ENCODE measurements at places on chromosomes 3 and 15.

DNA sequence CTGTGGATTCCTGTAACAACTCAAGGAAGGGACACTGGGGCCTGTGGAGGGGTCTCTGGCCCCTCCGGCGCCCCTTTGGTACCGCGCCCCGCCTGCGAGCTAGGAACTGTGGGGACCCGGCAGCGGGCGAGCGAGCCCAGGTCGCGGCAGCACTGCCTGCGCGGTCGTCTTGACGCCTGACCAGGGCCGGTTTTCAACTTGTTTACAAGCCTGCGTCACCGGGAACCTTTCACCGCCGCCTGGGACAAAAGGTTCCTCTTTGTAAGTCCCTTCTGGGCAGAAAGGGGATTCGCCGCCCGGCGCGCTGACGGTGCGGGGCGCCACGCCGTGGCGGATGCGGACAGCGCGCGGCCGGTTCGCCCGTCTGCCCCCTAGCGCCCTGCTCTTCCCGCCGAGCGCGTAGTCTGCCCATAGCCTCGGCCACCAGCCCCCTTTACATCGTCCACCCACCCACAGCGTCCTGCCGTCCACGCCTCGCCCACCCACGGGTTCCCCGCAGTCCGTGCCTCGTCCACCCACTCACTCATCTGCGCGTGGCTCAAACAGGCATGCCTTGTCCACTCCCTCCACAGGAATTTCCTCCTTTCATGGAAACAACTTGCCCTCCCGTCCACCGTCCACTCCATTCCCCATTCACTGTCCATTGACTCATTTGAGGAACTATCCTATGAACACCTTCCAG is 5.5 kb upstream of the CFAP100 start:
- DNase-seq: peak; percentile 11

DNA sequence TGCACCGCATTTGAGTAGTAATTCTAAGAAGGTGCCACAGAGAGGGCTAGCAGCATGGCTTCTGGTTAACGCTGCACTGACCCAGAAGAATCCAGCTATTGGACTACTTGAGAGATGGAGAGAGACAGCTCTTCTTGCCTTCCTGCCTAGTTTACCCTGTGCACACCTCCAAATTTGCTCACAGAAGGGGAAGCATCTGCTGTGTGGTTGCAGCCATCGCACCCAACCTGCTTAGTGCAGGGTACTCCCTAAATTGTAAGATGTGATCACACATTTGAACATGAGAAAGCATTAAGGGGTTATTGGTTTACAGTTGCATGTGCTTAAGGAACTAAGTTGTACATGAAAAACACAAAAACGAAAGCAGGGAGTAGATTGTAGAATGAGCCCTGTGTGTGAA is 122.1 kb downstream of the FOXB1 start:
- no peak for DNase-seq

DNA sequence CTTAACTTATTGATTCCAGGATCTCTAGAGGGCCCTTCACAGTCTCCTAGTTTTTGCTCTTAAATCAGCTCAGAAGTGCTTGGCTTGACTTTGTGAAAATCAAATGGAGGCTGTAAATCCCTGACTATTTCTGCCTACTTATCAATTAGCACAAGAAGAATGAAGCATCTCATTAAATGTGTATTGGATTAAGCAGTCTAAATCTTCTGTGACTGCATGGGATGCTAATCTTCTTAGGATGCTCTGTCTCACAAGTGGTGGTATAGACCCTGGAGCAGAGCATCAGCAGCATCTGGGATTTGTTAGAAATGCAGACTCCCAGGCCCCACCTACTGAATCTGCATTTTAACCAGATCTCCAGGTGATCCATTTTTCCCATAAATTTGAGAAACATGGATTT is 488.7 kb downstream of the AGBL1 start:
- no peak for DNase-seq

DNA sequence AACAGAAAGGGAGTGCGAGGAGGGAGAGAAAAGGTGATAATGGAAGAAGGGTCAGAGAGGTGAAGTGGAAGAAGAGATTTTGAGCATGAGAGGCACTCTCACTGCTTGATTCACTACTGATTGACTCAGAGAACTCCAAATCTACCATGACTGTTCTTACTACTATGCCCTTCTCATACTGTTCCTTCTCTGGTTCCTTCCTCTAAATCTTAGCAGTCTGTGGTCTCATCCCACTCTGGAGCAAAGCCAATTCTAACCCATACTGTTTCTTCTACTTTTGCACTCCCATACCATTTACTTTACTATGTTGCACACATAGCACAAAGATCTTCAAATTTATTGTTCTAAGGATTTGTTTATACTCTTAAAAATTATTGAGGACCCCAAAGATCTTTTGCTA is 100.8 kb downstream of the DTWD1 start:
- no peak for DNase-seq

DNA sequence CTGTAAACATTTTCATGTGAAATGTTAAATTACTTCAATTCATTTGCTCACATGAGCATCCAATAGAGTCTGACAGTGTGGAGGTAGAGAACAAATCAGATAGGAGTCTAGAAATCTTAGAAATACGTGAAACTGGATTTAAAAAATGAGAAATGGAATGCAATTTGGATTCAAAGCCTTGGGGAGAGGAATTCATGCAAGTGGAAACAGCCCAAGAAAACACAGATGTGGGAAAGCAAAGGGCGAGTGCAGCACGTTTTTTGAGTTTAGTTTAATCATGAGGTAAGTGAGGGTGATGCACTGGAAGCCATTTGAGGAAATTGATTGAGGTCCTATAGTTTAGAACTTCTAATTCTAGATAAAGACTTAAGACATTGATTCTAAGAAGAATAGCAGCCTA is 434.7 kb downstream of the C3orf38 start:
- no peak for DNase-seq

GRCh38 chr15:92899601-92899947 is 550 bp upstream of the CHD2 start:
- DNase-seq: no peak

DNA sequence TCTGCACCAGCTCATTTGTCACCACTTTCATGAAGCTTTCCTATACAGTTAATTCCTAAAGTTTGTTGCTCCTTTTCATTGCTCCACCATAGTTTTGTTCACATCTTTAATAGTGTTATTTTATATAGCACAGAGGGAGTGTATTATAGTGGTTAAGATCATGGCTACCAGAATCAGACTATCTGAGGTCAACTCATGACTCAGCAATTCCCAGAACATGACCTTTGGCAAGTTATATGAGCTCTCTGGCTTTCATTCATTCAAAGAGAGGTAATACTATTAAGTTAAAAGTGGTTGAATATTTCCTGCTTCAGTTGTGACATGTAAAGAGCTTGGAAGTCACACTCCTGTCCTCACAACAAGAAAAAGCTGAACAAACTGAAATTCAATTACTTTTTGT is 1073.5 kb downstream of the NAALADL2 start:
- no peak for DNase-seq

- DNase-seq: no peak
These were observed 511.1 kb downstream of the OTOL1 start for GRCh38 chr3:162007722-162008121.

GRCh38 chr3:161838021-161838420 is 341.4 kb downstream of the OTOL1 start:
- DNase-seq: no peak

DNA sequence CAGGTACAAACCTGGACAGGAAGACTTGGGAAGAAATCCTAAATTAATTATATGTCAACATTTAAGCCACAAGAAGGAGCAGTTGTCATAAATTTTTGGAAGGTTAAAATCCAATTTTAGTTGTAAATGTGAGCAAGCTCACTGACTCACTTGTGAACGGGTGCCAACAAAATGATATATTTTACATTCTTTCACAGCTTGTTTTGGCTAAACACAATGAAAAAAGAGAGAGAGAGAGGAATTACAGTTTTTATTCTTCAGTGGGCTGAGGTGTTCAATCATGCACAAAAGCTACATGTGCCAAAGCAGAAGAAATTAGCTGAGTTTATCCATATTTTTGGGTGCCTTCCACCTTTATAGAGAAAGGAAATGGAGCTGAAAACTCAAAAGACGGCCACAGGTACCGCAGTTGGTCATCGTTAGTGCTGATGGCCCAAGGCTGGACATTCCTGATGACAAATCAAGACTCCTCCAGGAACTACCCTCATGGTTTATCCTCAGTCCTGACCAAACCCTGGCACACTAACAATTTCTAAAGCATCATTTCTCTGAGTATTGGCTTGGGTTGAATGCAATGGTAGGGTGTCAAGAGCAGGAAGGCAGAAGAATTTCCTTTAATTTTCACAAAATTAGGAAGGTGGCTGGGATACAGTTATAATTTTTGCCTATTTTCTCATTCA is 37.6 kb upstream of the WNT5A start:
- DNase-seq: peak; percentile 61

DNA sequence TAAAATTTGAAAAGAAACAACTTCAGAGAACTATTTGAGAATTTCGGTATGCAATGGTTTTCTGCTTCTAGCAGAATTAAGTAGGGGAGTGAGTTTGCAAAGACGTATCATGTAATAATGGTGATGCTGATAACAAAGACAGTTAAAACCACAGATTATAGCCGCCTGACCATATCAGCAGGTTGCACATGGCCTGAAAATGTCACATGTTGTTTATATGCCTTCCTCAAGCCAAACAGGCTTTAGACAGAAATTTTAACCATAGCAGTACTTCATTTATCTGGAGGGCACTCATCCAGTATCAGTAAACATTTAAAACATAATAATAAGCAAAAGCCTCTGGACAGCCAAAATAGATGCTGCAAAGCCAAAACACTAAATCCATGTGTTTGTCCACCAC is 131.7 kb downstream of the RYR3 start:
- no peak for DNase-seq

DNA sequence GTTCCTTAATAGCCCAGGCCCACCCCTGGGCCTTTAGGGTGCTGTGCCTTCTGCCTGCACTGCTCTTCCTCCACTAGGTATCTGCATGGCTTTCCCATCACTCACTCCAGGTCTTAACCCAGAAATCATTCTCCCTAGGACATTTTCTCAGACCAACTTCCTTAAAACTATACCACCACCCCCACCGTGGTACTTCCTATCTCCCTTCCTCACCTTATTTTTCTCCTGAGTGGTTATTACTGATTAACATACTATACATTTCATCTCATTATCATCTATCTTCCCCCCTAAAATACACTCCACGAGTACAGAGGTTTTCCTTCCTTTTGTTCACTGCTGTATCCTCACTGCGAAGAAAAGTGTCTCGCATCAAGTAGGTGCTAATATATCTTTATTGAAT is 115.2 kb downstream of the ANO10 start:
- DNase-seq: no peak

GRCh38 chr15:57440799-57441198 is 64.5 kb downstream of the CGNL1 start:
- DNase-seq: peak; percentile 82

DNA sequence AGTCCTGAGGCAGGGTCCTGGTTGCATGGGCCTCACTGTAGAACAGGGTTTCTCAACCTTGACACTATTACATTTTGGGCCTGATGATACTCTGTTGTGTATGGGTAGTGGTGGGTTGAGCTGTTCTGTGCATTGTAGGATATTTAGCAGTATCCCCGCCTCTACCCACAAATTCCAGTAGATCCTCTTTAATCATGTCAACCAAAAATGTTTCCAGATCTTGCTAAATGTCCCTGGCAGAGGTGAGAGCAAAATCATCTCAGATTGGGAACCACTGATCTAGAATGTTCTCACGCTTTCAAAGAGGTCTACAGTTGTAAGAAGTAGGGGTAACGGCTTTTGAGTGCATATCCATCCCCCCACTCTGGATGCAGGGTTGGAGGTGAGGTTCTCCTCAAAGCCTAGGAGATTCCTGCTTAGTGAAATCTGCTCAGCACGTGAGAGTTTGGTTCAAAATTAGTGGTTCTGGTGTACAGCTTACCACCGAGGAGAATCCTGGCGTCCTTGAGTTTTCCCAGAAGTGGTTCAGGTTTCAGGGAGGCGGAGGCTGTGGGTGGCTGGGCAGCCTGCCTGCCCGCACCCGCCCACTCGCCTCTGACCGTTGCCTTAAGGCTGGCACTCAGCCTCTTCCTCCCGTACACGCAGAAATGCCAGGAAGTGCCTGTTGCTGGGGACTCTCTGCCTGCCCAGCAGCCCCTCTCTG is 5.3 kb downstream of the ACVR2B start:
- DNase-seq: peak; percentile 44

DNA sequence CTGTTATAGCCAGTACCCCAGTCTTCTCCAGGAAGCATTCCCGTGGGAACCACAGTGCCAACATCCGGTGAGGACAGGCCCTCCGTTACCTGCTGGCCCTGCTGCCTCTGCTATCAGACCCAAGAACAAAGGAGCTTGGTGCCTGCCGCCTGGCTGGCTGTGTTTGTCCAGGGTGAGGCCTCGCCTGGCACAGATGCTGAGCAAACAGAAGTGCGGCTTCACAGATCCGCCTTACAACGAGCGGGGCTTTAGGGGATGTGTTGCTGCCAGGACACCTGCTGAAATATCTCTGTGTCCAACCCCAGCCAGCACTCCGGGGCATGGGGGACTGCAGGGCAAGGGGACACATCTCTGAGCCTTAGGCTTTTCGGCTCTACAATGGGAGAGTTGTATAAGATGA is 2.2 kb upstream of the EPHB3 start:
- DNase-seq: no peak

DNA sequence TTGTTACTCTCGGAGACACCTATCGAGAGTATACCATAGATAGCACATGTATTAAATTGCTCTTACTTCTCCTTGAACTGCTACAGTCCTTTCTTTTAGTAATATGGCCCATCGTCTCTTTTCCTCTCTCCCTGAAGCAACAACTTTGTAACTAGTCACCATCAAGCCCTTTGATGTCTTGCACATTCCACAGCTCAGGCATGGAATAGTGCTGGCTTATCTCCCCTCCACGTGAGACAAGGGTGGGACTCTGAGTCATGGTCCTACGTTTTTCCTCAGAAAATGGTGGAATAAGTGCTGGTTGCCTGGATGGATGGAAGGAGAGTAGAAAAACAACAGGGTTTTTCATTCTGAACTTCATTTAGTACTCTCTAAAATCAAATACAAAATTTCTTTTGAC is 163.3 kb upstream of the MBNL1 start:
- DNase-seq: no peak

GRCh38 chr3:39558775-39559306 is 91.4 kb downstream of the MOBP start:
- DNase-seq: no peak

- DNase-seq: no peak
These were observed 9.5 kb downstream of the ALG3 start for GRCh38 chr3:184239221-184239620.

GRCh38 chr15:68830141-68830785 is 9.6 kb upstream of the ANP32A start:
- DNase-seq: no peak

DNA sequence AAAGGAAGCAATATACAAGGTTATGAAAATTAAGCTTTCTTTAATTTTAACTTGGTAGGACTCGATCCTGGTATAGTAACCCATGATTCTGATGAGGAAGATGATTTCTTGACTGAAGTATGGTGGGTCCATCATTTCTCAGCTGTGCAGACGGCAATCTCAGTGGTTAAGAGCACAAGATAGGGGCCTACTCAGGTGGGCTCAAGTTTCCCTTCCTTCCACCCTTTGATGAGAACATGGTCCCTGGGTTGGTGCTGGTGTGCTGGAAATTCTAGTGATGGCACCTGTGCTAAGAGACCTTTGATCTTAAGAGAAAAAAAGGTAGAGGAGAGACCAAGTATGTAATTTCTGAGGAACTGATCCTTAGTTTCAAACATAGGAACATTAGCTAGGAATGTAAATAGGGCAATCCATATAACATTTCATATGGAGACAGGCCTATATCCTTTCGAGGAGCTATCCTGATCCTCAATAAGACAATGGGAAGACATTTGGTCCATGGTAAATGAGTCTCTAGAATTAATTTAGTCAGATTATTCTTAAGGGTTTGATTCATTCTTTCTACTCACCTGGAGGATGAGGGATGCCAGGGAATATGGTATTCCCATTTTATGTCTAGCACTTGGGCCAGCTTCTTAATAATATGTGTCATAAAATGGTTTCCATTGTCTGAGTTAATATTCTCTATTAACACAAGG is 104.5 kb upstream of the NECTIN3 start:
- DNase-seq: no peak

Data from RCC 7860 (cell line).